NCI-H774 (cell line): ENCODE measurements at places on chromosomes 5 and 9.

GRCh38 chr5:151037561-151038411, 17.4 kb downstream of the GPX3 start:
- no peak for DNase-seq

DNA sequence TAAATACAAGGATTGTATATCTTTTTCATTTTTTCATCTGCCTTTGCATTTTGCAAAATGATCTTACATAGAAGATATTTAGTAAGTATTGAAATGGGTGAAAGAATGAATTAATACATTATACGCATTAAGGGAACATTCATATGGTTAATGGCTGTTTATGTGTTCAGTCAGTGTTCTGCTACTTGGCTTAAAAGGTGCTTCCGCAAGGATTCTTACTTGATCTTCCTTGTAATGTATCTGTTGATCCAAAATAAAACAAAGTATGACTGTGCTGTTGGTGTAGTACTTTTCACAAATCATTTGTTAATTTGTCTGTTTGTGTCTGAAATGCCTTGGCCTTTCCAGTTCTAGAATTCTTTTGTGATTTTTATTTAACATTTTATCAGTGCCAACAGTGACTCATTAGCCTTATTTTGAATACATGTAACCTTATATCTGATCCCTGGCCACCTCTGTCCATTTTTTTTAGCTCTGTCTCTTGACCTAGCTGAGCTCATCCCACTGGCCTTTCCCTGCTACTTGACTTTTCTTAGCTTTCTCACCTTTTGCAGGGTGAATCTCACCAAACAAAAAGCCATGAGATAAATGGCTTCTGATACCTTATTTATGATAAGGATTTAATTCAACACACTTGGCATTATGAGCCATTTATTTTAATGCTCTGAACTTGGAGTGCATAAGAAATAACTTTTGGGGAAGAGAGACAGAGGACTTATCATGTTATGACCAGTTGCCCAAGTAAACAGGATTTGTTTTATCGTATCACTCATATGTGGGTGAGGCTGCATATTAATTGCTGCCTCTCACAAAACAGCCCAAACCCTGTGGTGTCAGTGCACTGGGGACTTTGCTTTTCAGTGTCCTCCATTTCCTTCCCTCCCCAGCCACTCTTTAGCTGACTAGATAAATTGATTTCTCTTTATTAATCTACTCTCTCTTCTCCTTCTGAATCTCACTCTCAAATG, 340.3 kb downstream of the KDM4C start:
- no peak for DNase-seq

GRCh38 chr5:173663352-173664153, 47.1 kb upstream of the BOD1 start:
- no peak for DNase-seq

- DNase-seq = no peak
These were observed 19.7 kb downstream of the HMGCR start for GRCh38 chr5:75356719-75357118.
